ENCODE measurements at places on chromosomes 6 and 20. TPM values are rescaled to one million over a fixed set of nuclear protein-coding genes. Genes with fewer than 3 reads are reported as not detected.

- no peak overlapping the region for H3K27ac ChIP-seq
- no peaks in the 10 kb centered on the region for H3K27me3 ChIP-seq
- peaks cover 15% of the 10 kb centered on the region for H3K4me1 ChIP-seq
- H3K36me3 ChIP-seq: no peaks in the 10 kb centered on the region
These were observed 4.2 kb downstream of the KCNB1 start for GRCh38 chr20:49478266-49478665.

DNA sequence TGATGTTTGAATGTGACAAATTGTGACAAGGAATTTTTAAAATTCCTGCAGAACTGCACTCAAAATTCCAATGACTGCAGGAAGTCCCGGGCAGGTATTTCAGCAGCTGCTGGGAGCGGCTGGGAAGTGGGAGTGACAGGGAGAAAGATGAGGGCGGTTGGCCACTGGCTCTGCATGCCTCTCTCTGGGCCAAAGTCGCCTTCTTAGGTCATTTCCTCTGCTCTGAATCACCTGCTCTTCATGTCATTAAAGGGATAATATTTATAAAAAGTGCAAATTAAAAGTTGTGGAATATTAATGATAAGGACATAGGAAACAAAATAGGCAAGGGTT is 43.9 kb downstream of the RAMACL start:
- no peak overlapping the region for H3K4me3 ChIP-seq
- H3K27ac ChIP-seq: no peak overlapping the region
- H3K36me3 ChIP-seq: no peaks in the 10 kb centered on the region
- DNase-seq: no peak

- H3K27ac ChIP-seq: no peak overlapping the region
- H3K27me3 ChIP-seq: peaks cover 5% of the 10 kb centered on the region
- peaks cover 5% of the 10 kb centered on the region for H3K4me1 ChIP-seq
- no peak for DNase-seq
These were observed 686 bp downstream of the COL12A1 start for GRCh38 chr6:75204959-75205775.

DNA sequence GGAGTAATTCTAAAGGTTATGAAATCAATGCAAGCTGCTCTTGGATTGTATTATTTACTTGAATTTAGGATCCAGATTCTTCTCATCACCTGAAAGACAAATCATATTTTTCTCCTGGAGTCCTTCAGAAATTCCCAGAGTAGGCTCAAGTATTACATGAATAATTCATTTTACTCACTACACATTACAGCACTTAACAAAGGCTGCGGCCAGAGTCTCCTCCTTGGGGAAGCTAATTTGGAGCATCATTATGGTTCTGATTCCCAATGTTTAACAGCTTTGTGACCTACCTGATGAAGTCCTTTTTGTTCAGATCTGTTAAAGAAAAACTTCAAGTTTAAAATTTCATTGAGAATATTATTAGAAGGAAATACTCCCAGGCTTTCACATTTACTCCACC is 28.7 kb downstream of the GRIK2 start:
- H3K4me3 ChIP-seq: no peak overlapping the region
- no peaks in the 10 kb centered on the region for H3K36me3 ChIP-seq
- DNase-seq: no peak
- no peaks in the 10 kb centered on the region for H3K4me1 ChIP-seq
- no peaks in the 10 kb centered on the region for H3K27me3 ChIP-seq

- no peak overlapping the region for H3K27ac ChIP-seq
- H3K4me3 ChIP-seq: no peak overlapping the region
These were observed 112.3 kb downstream of the CBLN4 start for GRCh38 chr20:55893031-55893430.

- H3K27me3 ChIP-seq: no peaks in the 10 kb centered on the region
- no peaks in the 10 kb centered on the region for H3K4me1 ChIP-seq
- H3K4me3 ChIP-seq: no peak overlapping the region
- H3K27ac ChIP-seq: no peak overlapping the region
- H3K36me3 ChIP-seq: no peaks in the 10 kb centered on the region
These were observed 656.0 kb upstream of the ID4 start for GRCh38 chr6:19181211-19181610.

DNA sequence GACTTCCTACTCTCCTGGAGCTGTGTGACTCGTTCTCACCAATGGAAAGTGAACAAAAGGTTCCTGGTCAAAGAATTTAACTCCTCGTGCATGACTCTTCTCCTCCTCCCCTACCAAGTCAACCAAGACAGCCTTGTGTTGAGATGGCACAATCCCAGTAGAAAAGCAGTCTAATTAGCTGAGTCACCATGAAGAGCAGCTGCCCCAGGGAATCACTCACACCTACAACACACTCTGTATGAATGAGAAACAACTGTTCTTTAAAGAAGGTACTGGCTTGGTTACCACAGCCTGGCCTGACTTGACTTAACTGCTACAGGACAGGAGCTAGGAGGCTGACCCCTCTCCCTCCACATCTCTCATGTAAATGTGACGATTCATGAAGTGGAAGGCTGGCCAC is 2.9 kb upstream of the HLA-DOB start:
- H3K4me1 ChIP-seq: no peaks in the 10 kb centered on the region
- no peaks in the 10 kb centered on the region for H3K36me3 ChIP-seq
- H3K4me3 ChIP-seq: no peak overlapping the region
- no peaks in the 10 kb centered on the region for H3K27me3 ChIP-seq
- H3K27ac ChIP-seq: no peak overlapping the region
- DNase-seq: no peak

DNA sequence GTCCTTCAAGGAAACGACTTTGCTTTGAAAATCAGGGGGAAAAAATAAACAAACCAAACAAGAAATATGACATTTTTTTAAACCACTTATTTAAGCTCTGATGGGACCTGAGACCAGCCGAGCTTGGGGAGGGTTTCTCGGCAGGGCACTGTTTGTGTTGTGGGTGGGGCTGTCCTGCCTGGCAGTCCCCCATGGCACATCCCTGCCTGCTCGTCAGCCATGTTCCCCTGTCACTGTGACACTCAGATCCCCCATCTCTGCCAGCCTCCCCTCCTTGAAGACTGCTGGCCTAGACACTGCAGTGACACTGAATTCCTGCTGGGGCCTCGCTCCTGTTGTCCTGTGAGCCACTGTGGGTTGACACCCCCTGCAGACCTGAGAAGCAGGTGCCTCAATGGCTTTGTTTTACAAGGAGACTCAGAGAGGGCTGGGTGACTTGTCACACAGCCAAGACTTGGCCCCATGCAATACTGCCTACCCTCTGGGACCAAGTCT is 95.1 kb upstream of the PTPN1 start:
- peaks cover 8% of the 10 kb centered on the region for H3K4me1 ChIP-seq
- no peaks in the 10 kb centered on the region for H3K27me3 ChIP-seq
- no peak overlapping the region for H3K4me3 ChIP-seq
- no peaks in the 10 kb centered on the region for H3K36me3 ChIP-seq

DNA sequence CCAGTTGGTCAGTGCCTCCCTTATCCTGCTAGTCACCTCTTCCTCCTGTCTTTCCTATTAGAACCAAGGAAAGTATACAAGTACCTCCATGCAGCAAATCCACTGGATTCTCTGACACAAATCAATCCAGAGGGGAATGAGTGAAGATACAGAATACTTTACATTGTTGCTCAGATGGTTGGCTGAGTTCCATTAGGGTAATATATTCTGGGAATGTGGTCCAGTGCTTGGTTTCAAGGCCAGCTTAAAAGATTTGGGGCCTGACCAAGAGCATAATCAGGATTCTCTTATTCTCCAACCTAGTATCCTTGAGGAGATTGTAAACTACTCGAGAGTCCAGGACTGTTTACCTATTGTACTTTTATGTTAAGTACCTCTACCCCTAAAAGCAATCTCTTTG is 23.0 kb downstream of the CARMIL1 start:
- no peak overlapping the region for H3K4me3 ChIP-seq
- no peak overlapping the region for H3K27ac ChIP-seq
- no peaks in the 10 kb centered on the region for H3K27me3 ChIP-seq
- no peaks in the 10 kb centered on the region for H3K4me1 ChIP-seq
- no peaks in the 10 kb centered on the region for H3K36me3 ChIP-seq

DNA sequence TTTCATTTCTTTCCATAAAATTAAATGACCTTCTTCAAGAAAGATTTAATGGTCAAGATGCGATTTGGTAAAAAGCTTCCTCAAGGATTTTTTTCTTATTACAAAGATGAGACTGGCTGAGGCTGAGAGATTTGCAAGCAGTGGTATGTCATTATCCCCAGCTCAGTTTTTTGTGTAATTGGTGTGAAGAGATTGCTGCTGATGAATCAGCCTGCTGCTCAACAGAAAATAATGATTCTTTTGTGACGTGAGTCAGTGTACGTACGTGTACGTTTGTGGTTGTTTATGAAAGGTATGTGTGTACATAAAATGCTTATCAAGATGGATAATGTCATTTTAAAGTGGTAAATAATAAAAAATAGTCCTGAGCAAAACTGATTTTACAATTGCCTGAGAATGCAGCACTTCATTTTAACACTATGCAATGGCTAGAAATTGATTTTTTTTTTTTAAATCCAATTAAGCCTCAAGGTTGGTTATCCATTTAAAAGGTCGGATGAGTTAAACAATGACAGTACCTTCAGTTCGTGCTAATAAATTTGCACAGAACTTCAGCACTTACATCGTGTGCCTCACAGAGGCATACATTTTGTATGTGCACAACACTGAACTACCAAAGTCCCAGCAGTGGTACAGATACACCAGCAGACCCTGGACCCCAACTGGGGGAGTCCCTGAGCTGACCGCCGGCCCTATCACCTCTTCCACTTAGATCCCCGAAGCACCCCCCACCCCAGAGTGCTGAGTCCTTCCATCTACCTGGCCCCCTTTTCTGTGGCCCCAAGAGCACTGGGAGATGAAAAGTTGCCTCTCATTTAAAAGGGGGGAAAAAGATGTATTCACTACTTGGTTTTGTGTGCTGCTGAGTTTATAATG is 9.7 kb upstream of the NPEPL1 start:
- no peaks in the 10 kb centered on the region for H3K36me3 ChIP-seq
- H3K27me3 ChIP-seq: no peaks in the 10 kb centered on the region
- H3K27ac ChIP-seq: no peak overlapping the region
- no peak overlapping the region for H3K4me3 ChIP-seq
- peaks cover 5% of the 10 kb centered on the region for H3K4me1 ChIP-seq

DNA sequence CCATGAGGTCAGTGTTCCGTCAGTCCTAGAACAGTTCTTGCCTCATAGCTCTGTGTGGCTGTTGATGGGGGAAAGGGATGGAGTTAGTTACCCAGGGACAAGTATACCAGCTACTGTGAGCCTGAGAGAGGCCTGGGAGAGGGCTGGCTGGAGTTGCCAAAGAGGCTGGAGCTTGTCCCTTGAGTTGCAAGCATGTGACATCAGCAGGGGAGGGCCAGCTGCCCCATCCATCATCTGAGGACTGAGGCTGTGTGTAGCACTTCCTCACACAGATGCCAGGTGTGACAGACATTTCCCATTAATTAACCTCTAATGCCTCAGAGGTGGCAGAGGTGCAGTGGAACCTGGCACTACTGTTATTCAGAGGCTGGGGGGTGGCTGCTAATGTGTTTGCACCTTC is 131.6 kb downstream of the PHACTR3 start:
- H3K4me3 ChIP-seq: no peak overlapping the region
- no peak overlapping the region for H3K27ac ChIP-seq
- H3K4me1 ChIP-seq: no peaks in the 10 kb centered on the region

DNA sequence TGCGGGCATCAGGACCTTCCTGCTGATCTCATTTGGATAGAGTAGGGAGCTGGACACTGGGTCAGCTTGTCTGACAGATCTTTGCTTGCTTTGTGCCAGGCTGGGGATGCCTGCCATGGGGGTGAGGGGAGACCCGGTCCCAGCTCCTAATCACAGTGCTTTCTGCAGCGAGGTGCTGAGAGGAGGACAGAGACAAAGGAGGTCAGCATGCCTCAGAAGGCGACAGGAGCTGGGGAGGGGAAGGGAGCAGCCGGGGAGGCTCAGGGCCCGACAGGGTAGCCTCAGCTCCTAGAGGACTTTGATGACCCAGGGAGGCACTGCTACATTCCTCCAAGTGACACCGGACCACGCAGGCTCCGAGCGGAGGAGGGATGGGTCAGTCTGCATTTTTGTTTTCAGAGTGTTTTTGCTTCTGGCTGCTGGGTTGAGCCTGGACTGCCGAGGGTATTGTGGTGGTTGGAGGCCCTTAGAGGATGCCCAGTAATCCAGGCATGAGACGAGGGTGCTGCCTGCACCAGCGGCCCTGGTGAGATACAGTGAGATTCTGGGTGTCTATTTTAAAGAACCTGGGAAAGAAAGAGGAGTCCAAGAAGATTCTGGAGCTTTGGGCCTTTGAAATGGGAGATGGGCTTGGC is 7.8 kb downstream of the RBM38 start:
- H3K27me3 ChIP-seq: no peaks in the 10 kb centered on the region
- DNase-seq: no peak
- H3K27ac ChIP-seq: no peak overlapping the region
- H3K4me1 ChIP-seq: no peaks in the 10 kb centered on the region

DNA sequence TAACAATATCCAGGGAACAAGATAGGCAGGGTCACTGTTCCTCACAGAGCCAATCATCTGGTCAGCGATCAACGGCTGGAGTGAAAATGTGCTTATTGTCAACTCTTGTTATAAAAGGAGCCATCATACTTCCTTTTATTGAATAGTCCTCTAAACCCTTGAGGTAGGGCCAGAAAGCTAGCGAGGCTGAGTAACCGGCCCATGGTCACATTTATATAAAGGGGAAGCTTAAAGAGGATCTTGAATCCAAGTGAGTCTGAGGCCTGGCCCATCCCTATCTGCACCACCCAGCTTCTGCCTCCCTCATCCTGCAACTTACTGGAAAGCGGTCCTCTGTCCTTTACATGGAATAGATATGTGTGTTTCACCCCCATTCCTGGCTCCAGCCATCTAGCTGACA is 9.5 kb downstream of the PHACTR3 start:
- DNase-seq: no peak
- no peaks in the 10 kb centered on the region for H3K4me1 ChIP-seq
- no peaks in the 10 kb centered on the region for H3K36me3 ChIP-seq
- peaks cover 7% of the 10 kb centered on the region for H3K27me3 ChIP-seq

- H3K4me3 ChIP-seq: no peak overlapping the region
- DNase-seq: no peak
- peaks cover 3% of the 10 kb centered on the region for H3K4me1 ChIP-seq
- no peaks in the 10 kb centered on the region for H3K27me3 ChIP-seq
- no peak overlapping the region for H3K27ac ChIP-seq
- H3K36me3 ChIP-seq: no peaks in the 10 kb centered on the region
These were observed 29.4 kb downstream of the SDCBP2 start for GRCh38 chr20:1299522-1299921.

DNA sequence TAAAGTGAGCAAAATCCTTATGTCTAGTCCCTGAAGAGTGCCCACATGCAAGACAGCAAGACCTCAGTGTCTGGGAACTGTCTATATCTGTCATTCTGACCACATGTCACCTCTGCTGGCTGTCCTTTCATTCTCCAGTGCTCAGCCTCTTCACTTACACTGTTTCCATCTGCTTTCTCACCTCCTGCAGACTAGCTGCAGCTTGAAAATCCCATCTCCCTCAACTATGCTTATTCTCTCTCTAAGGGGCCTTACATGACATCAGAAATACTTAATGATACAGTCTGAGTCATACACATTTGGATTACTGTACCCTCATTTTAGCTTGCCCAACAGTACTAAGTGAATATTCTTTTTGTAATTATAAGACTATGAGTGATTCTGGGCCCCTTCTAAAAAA is 587.8 kb downstream of the EPM2A start:
- no peak for DNase-seq
- H3K27ac ChIP-seq: no peak overlapping the region
- H3K27me3 ChIP-seq: no peaks in the 10 kb centered on the region

GRCh38 chr6:79180052-79180451 is 54.4 kb downstream of the HMGN3 start:
- no peak for DNase-seq
- no peaks in the 10 kb centered on the region for H3K36me3 ChIP-seq
- H3K27ac ChIP-seq: no peak overlapping the region
- no peaks in the 10 kb centered on the region for H3K27me3 ChIP-seq
- H3K4me1 ChIP-seq: no peaks in the 10 kb centered on the region

The IPCEF1 gene
- 0.28 TPM for total RNA-seq

The EYA4 gene
- not detected for total RNA-seq

The VNN1 gene
- total RNA-seq: not detected

The NOTCH4 gene
- total RNA-seq: 2.0 TPM

The NKX2-2 gene
- total RNA-seq: not detected

Data from Panc1 (cell line).